SJSA1 (cell line): ENCODE measurements at places on chromosomes 6 and 20.

- no peak for DNase-seq
Observed at GRCh38 chr20:33474097-33474873, 15.6 kb upstream of the CBFA2T2 start.

GRCh38 chr20:56760610-56761009, 131.5 kb downstream of the TFAP2C start:
- no peak for DNase-seq

DNA sequence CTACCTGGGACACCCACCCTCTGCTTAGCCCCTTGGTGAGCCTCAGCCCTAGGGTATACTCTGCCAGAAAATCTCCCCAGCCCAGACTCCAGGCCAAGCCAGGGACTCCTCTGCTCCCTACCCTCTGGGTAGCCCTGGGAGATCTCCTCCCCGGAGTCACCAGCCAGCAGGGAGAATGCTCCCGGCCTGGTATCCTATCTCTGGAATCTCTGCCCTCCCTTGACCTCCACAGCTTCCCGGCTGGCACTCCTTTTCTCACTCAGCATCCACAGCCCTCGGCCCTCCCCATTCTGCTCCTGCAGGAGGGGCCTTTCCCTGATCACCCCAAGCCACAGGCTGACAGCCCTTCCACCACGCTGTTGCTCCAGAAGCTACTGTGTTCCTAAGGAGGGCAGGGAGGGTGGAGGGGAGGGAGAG, 22.6 kb downstream of the NOL4L start:
- DNase-seq, result no peak

- DNase-seq, result no peak
Observed at GRCh38 chr6:121619013-121619412, 183.6 kb downstream of the GJA1 start.

DNA sequence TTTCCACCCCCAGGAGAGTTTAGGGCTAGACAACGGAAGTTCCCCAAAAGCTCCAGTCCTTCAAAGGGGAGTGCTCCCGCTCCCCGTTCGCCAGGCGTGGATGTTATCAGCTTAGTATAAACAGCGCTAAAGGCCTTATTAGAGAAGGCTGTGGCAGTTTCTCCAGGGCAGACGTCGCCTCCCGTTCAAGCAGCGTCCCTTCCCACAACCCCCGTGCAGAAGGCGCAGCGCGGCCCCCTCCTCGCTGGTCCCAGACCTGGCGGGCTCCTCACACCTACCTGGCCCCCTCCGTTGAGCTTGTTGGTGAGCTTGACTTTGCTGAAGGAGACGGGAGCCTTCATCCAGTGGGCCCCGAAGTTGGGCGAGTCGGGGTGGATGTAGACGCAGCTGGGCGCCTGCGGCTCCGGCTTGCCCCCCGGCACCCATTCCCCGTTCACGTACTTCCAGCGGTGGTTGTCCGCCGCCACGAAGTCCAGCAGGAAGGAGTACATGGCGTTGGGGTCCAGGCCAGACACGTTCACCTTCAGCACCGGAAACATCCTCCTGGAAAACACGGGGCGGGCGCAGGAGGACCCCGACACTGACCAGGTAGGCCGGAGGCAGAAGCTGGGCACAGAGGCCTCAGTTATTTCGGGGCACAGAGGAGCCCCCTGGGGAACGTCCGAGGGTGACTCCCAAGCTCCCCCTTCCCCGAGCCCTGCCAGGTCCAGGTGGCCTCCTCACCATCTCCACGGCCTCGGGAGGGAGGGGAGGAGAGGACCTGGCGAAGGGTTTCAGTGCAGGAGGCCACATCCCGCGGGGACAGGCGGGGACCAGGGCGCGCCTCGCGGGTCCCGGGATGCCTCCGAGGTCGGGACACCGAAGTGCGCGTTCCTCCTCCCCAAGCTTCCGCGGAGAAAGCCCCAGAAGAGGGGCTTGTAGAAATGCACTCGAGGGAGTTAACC, 1.1 kb downstream of the TBXT start:
- no peak for DNase-seq

DNA sequence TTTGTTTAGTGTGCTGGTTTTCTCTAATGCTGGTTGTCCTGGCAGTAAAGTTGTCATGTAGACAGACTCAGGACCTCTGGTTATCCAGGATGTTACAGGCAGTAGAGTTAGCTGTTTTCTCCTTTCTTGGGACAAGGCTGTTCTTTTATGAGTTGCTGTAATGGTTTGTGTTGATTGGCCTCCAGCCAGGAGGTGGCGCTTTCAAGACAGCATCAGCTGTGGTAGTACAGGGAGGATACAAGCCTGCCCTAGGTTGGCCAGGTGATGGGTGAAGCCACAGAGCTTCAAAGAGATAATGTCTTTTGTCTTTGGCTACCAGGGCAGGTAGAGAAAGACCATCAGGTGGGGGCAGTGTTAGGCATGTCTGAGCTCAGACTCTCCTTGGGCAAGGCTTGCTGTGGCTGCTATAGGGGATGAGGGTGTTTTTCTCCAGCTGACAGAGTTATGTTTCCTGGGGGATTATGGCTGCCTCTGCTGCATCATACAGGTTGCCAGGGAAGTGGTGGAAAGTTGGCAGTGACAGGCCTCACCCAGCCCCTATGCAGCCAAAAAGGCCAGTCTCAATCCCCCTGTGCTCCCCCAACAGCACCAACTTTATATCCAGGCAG, 127.2 kb upstream of the TAB2 start:
- DNase-seq, result no peak

GRCh38 chr6:158725704-158726103, 75.8 kb downstream of the SYTL3 start:
- no peak for DNase-seq

DNA sequence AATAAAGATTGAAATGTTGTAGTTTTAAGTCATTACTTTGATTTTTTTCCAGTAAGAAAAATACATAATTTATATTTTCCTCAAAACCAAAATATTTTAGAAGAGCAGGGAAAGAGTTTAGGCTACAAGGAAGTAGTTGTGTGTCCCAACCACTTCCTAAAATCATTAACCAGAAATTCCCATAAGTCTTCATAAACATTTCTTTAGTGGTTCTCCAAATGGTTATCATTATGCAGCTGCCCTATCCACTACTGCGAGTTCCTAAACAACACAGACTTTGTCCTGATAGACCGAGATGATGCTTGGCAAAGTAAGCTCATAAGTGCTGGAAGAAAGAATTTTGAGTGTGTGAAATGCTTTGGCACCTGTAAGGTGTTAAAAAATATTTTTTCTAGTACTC, 93.6 kb downstream of the ARMC2 start:
- DNase-seq, result no peak

- no peak for DNase-seq
Observed at GRCh38 chr6:136862662-136863061, 40.3 kb downstream of the PEX7 start.

DNA sequence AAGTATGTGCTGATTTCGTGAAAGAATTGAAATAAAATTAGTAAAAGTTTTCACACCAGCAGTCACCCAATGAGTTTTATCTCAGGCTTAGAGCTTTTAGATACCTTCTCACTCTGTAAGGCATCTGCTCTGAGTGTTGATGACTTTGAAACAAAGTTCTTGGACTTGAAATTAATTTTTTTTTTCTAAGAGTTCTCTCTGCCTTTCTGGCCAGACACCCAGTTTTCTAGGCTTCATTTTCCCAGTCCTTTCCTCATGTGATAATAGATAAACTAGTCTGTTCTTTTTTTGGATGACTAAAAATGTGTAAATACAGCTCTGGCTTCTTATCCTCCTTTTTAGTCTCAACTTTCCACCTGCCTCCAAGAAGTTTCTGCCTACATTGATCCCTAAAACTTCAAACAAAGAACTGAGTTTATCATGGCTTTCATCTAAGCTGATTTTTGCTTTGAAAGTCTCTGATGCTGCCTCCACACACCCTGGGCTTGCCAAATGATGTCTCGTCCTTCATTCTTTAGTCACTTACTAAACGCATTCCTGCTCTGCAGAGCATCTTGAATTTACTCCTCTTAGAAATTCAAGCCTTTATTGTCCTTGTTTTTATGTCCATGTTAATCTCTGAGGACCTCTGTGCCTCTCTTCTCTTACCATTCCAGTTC, 32.7 kb downstream of the SLX4IP start:
- no peak for DNase-seq

DNA sequence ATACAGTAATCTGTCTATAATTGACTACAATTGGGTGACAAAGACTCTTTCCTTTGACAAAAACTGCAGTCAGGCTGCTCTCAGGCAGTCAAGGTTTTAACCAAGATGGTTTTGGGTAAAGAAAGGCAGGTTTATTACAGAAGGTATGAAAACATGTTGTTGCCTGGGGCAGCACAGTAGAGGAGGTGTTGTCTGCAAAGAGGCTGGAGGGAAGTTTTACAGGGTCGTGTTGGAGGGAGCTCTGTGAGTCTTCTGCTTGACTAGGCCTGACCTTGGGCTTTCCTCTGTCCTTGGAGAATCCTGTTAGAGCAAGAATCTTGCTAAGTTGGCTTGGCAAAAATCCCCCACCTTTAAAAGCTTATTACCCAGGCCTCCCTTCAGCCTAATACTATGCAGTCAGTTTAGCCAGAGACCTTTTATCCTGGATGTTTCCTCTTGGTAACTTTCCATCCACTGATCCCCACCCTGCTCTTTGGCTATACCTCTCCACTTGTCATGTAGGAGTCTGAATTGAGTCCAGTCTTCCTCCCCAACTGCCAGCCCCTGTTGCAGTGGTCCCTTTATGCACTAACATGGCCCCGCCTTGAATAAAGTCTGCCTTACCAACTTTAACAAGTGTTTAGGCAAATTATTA, 143.0 kb upstream of the SLC22A16 start:
- DNase-seq, result no peak

- no peak for DNase-seq
Observed at GRCh38 chr6:84457276-84457675, 229.8 kb upstream of the CEP162 start.

DNA sequence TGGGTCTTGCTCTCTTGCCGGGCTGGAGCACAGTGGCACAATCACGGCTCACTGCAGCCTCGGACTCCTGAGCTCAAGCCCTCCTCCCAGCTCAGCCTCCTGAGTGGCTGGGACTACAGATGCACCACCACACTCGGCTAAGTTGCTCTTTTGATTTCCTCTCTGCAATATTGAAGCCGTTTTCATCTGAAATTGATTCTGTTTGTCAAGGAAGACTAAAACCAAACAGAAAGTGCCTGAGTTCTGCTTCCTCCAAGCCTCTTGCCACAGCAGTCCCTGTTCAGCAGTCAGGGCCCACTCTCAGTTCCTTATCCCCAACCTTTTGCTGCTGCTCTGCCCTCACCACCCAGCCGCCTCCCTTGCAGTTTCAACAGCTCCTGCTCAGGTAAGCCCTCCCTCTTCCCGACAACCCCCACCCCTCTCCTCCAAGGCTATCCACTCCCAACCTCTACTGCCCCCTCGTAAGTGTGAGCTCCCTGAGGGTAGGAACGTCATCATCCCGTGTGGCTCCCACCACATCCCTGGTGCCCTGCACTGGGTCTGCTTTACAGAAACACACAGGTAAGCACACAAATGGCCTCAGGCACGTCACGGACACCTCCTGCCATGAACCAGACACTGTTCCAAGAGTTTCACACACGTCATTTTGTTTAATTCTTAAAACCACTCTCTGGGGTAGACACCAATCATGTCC, 70.7 kb upstream of the TAB2 start:
- no peak for DNase-seq

DNA sequence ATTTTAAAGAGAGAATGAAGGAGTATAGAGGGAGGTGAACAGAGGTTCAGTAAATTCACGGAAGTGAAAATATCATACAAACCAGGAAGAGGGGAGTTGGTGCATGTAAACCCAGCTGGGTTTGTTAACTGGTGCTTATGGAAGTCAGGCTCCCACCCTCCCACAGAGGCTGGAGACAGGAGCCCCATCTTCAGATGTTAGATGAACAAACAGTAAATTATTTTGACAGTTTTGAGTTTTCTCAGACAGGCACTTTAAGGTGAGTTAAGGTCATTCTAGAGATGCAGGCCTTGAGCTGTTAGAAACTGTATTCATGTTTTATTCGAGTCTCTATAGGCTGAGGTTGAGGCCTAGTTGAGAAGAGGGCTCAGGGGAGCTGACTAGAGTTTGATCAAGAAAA, 41.8 kb upstream of the FUCA2 start:
- DNase-seq, result no peak

GRCh38 chr6:116136933-116137340, 11.0 kb upstream of the COL10A1 start:
- no peak for DNase-seq
